Activated CD4-positive, alpha-beta T cell treated with anti-CD3 and anti-CD28 coated beads, Interleukin-2, amount 10 ng/mL, durations not matched to agents 7 days and 5 days (primary cell): ENCODE measurements at places on chromosomes 3 and 15. TPM values are rescaled to one million over a fixed set of nuclear protein-coding genes. Genes with fewer than 3 reads are reported as not detected.

Gene THUMPD3
- 48.0 TPM for total RNA-seq

Gene DVL3
- 36.3 TPM for total RNA-seq

Gene KBTBD13
- not detected for total RNA-seq

Gene TAGLN3
- total RNA-seq = 0.33 TPM

Gene CHRNA7
- not detected for total RNA-seq

Gene TMEM40
- total RNA-seq = not detected

DNA sequence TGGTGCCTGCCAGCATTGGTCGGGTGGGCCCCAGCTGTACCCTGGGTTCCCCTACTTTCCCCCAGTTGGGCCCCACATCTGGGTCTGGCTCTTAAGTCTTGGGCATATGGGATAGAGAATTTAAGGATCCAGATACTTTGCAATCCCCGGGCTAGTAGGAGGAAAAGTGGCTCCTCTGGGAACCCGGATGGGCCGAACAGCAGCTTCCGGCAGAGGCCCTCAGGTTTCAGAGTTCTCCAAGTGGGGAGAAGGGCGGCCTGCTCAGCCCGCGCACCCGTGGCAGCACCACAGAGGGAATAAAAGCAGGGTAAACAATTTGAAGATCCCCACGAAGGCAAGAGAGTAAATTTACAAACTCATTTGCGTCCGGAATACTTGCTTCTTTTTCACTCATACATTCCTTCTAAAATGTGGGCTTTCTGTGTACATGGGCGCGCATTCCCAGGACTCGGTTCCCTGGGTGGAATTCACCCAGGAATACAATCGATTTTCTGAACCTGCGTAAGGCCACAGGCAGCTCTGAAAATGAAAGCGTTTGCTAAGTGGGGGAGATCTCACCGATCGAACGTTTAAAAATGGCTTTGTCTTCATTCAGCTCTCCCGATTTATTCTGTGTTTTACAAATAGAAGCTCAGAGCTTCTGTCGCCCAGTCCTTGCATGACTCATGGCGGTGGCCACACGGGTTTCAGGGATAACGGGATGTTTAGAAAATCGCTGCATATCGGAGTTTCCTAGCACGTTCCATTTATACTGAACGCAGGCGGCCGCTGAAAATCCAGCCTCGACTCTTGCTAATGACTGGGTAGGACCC lies 74.0 kb upstream of the POLG start:
- H3K36me3 ChIP-seq = no peaks in the 10 kb centered on the region
- H3K27me3 ChIP-seq = peaks cover 96% of the 10 kb centered on the region
- no peak for DNase-seq
- H3K4me1 ChIP-seq = peaks cover 35% of the 10 kb centered on the region
- peak overlapping the region; percentile 74 for H3K4me3 ChIP-seq

DNA sequence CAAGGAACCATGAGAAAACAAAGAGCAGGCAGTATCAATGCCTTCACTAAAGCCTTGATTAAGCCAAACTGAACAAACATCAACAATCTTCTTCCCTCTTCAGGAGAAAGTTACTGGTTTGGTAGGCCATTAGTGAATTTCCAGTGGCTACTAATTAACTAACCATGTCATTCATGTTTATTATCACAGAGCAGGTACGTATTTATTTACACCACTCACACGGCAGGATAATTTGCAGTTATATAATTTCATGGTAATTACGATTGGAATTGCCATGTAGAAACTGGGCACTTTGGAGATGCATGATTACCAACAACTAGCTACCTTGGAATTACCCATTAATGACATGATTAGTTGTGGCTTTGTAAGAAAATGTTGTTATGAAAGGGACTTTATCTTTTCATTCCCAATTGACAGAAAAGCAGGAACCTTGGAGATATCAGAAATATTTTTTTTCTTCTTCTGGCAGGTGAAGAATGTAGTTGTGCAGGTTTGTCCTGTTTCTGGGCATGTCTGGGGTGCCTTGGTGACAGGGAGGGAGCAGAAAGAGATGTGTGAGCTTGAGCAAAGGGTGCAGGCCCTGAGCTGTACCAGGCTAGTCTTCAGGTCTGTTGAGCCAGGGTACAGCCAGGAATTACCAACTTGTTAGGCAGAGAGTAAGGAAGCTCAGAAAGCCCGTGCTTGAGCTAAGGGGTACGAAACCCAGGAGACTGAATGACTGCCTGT lies 310.7 kb downstream of the RORA start:
- no peak overlapping the region for H3K4me3 ChIP-seq
- peaks cover 15% of the 10 kb centered on the region for H3K4me1 ChIP-seq
- H3K36me3 ChIP-seq = no peaks in the 10 kb centered on the region
- peaks cover 4% of the 10 kb centered on the region for H3K27me3 ChIP-seq
- no peak for DNase-seq

DNA sequence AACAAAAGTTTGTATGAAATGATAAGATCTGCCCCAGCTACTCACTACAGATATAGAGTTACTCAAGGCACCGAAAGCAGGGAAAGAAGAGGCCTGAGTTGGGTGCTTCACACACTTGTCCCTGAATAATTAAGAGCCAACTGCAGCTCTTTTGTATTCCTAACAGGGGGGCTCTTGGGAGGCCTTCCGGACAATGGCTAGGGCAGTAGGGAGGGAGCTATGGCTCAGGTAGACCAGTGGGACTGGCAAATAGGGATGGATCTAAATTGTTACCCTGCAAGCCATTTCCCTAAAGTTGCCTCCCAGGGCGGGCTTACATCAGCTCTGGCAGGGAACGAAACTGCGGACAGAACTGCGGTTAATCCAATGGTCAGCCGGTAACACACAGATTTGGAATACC lies 6.2 kb downstream of the SEMA5B start:
- peaks cover 70% of the 10 kb centered on the region for H3K27me3 ChIP-seq
- no peak for DNase-seq

DNA sequence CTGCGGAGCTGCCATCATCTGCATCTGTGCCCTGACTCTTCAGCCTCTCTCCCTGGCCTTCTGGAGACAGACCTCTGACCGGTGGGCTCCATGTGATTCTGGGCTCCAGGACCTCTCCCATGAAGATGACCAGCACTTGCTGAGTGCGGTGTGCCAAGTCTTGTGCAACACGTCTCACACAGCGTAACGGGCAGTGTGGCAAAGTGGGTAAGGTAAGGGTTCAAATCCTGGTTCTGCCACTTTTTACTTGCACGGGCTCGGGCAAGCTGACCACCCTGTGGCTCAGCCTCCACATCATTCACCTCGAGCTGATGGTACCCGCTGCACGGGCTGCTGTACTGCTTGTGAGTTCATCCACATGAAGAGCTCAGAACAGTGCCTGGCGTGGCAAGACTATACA lies 6.5 kb upstream of the SYNM start:
- H3K36me3 ChIP-seq = no peaks in the 10 kb centered on the region
- H3K27ac ChIP-seq = no peak overlapping the region
- peaks cover 4% of the 10 kb centered on the region for H3K4me1 ChIP-seq
- peaks cover 37% of the 10 kb centered on the region for H3K27me3 ChIP-seq
- DNase-seq = no peak

DNA sequence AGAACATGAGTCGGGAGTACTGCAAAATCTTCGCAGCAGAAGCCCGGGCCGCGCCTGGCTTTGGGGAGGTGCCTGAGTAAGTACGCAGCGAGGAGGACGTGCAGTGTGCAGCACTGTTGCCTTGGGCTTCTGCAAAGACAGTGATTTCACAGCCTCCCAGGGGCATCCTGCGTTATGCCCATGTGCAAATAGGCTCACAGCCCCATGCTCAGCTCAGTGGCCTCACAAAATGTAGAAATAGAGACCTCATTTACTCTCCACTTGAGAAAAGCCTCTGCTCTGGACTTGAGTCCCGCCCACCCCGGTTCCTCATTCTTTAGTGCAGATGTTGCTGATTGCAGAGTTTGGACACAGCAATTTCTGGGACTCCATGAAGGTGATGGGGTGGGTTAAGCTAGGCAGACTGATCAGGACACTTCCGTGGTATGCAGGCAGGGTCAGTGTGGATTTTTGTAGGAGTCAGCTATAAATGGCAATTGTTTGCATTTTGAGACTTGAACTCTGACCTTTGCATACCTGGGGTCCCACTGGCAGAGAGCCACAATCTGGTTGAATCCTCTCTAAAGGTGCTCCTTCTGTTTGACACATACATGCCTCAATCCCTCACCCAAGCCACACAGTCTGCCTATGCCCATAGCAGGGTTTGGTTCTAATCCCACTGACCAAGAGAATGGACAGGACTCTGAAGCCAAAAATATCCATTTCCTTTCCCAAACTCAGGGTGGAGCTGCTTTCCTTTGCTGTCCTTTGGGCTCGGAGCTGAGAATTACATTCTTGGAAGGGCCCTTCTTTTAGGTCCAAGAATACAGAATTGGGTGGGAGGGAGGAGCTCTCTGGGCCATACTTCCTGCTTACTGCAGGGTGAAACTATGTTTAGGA lies 20.7 kb upstream of the SLC28A1 start:
- DNase-seq = no peak
- H3K27ac ChIP-seq = no peak overlapping the region
- H3K4me3 ChIP-seq = no peak overlapping the region
- H3K27me3 ChIP-seq = no peaks in the 10 kb centered on the region
- H3K4me1 ChIP-seq = no peaks in the 10 kb centered on the region

- no peak overlapping the region for H3K4me3 ChIP-seq
- no peaks in the 10 kb centered on the region for H3K4me1 ChIP-seq
- H3K27ac ChIP-seq = no peak overlapping the region
- DNase-seq = no peak
- H3K27me3 ChIP-seq = no peaks in the 10 kb centered on the region
These were observed 462.6 kb downstream of the GABRG3 start for GRCh38 chr15:27433604-27434003.

GRCh38 chr3:189659571-189659970 lies 28.4 kb downstream of the TP63 start:
- DNase-seq = no peak
- H3K4me3 ChIP-seq = no peak overlapping the region
- no peaks in the 10 kb centered on the region for H3K27me3 ChIP-seq
- no peaks in the 10 kb centered on the region for H3K36me3 ChIP-seq
- H3K27ac ChIP-seq = no peak overlapping the region
